ENCODE measurements at places on chromosomes 6 and 20.

GRCh38 chr6:149593408-149593807, 27.2 kb downstream of the GINM1 start:
- DNase-seq, result no peak

GRCh38 chr6:1864496-1864895, 254.8 kb downstream of the FOXC1 start:
- peak; percentile 46 for DNase-seq

GRCh38 chr6:5599127-5599526, 337.8 kb downstream of the FARS2 start:
- no peak for DNase-seq

GRCh38 chr20:38091441-38092216, 58.1 kb downstream of the RPRD1B start:
- DNase-seq, result no peak

DNA sequence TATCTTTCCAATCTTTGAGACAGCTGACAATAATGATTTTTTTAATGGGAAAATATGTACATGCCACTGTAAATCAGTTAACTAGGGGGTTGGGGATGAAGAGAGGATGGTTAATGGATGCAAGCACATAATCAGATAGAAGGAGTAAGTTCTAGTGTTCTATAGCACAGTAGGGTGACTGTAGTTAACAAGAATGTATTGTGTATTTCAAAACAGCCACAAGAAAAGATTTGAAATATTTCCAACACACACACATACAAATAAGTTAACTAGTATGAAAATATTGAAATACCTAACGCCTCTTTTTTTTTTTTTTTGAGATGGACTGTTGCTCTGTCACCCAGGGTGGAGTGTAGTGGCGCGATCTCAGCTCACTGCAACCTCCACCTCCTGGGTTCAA, 153.4 kb upstream of the SALL4 start:
- DNase-seq, result no peak

- DNase-seq, result no peak
These were observed 75.0 kb upstream of the FUCA2 start for GRCh38 chr6:143586557-143586956.

GRCh38 chr6:26056583-26057350, 30.5 kb upstream of the HFE start:
- peak; percentile 7 for DNase-seq

DNA sequence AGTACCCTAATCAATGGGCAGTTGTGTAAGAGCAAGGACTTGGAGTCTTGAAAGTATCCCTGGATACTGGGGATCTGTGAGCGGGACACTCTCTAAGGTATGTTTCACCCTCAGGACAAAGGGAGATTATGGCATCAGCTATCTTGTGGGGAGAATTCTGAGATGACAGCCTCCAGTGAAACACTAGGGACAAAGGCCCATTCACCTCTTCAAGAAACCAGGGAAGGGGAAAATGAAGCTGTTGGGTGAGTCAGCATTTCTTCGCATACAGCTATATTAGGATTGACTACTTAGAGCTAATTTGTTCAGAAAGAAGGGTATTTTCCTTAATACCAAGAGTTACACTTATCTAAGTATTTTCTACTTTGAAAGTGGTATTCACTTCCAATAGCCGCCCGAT, 35.9 kb downstream of the OPN5 start:
- DNase-seq, result no peak

- DNase-seq, result no peak
These were observed 4.1 kb upstream of the C20orf204 start for GRCh38 chr20:64031822-64032314.

DNA sequence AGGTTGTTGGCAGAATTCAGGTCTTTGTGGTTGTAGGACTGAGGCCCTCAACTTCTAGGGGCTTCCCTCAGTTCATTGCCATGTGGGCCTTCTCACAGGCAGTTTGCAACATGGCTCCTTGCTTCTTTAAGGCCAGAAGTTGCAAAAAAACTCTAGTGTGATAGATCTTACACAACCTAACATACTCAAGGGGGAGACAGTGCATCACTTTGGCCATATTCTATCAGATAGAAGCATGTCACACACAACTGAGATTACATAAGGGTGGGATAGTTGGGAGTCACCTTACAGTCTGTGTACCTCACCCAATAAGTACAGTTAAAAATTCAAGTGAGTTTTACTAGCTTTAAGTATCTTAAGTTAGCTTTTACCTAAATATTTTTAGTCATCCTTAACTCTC, 1.6 kb downstream of the SIRPD start:
- no peak for DNase-seq

DNA sequence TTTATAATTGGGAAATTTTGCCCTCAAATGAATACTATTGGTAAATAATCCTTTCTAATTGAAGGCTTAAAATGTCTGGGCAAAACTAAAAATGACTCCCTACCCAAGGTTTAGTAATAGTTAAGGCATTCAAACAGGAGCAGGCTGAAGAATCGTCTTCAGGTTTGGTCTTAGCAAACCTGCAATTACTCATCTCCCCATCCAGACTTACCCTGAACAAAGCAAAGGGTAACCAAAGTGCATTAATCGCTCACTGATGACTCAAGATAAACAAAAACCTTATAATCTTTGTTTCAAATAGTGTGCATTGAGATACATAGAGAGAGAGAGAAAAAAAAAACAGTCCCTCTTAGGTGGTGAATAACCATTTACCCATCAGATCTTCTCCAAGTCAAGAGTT, 225.5 kb downstream of the BMP2 start:
- no peak for DNase-seq

DNA sequence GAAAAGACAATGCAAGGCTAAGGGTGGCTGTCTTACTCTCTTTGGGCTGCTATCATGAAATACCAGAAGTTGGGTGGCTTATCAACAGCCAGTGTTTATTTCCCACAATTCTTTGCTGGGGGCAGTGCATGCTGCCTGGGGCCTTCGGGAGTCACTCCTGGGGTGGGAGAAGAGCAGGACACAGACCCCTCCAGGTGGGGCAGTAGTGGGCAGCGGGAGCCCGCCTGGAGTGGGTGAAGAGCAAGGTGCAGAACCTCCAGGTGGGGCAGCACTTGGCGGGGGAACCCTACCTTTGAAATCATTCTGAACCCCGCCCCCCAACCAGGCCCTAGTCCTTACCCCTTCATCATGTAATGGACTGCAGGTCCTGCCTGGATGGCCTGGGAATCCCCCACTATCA, 69.6 kb upstream of the THBS2 start:
- DNase-seq, result no peak

Measured in NCI-H2029 (cell line).